D721Med (cell line): ENCODE measurements at places on chromosomes 12 and 14.

- DNase-seq, result no peak
Observed at GRCh38 chr14:77219591-77219990, 38.0 kb downstream of the TMEM63C start.

DNA sequence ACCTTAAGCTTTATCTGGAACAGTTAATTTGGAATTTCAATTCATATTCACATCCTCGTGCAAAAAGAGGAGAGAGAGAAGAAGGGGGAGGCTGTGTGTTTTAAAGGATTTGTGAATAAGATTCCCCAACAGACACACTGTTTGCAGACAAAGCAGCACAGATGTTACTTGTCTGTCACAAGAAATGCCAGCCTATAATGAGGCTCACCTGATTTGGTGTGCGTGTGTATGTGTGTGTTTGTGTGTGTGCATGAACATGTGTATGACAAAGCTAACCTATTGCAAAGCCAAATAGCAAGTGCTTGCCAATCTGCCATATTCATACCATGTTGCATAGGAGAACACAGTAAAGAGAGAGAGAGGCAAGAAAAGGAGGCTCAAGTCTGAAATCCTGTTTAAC is 361.6 kb upstream of the NOVA1 start:
- no peak for DNase-seq

DNA sequence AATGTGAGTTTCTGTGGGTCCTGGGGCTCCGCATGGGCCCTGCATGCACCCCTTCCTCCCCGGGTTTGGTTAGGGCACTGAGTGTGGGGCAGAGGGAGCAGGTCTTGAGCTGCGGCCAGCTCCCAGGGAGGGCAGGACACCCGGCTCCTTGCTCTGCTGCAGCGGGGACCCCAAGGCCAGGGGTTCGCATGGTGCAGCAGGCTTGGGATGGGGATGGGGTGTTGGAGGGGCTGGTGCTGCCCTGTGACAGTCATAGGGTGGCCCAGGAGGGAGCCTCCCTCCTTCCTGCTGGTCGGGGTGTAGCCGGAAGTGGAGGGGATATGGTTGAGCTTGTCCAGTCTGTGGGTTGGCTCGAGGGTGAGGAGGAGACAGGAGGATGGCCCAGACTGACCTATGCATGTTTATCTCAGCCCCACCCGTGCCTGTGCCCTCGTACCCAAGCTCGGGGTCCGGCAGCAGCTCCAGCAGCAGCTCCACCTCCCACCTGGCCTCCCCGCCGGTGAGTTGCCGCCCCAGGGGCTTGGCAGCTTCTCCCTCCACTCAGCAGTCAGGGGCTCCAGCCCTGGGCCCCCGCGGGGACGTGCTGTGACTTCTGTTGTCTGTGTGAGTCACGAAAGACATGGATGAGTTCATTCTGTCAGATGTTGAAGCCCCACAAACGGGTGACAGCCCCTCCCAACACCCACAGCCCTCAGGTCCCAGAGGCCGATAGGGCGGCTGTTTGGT is 16.0 kb downstream of the ULK1 start:
- no peak for DNase-seq

DNA sequence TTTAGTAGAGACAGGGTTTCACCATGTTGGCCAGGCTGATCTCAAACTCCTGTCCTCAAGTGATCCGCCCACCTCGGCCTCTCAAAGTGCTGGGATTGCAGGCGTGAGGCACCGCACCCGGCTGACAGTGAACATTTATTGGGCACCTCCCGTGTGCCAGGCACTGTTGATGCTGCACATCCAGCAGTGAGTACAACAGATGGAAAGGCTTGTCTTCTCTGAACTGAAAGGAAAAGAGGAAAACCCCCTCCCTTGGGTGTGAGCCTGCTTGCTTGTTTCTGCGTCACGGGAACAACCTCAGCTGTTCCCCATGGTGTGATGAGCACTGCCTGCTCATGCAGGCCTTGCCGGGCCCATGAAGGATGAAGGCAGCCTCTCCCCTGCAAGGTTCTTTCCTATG is 39.5 kb downstream of the DGLUCY start:
- no peak for DNase-seq

DNA sequence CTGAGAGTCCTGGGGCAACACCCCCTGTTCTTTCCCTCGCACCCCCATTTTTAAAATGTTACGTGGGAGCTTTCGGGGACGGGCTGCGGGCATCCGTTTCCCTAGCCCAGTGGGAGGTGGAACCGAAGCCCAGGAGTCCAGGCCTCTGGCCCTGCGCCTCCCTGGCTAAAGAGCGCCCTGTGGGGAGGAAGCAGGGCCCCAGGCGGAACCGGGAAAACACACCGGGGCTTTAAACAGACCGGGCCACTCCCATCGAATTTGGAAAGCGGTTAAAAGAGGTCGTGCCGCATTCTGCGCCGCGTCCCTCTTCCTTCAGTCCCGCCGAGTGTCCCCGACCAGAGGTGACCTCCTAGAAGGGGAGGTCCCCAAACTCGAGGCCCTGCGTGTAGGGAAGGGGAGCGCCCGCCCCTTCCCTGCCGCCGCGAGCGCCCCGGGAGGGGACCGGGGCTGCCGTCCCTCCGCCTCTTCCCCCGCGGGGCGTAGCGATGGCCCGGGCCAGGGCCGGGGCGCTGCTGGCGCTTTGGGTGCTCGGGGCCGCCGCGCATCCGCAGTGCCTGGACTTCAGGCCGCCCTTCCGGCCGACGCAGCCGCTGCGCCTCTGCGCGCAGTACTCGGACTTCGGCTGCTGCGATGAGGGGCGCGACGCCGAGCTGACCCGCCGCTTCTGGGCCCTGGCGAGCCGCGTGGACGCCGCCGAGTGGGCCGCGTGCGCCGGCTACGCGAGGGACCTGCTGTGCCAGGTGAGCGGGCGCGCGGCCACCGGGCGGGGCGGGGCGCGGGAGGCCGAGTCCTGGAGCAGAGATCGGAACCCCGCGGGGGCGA is at the start of gene HHIPL1:
TSS of gene HHIPL1 (plus strand) at position 407 of the 822 bp plus-strand sequence. CDS start at position 486, 79 bp downstream.
- no peak for DNase-seq

DNA sequence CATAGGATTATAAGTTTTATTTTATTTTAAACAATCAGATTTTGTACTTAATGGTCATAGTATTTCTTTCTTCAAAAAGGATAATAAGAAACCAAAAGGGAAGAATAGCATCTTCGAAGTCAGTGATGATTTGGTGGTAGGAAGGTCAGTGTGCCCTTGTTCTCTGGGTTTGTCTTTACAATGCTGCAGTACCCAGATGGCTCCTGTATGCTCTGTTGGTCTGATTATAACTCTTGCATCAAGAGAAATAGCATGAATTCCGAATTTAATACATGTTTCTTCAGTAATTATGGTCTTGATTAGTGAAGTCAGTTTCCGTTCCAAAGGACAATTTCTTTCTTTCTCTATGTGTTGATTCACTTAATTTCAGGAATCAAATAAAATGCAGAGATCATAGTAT is 180.2 kb downstream of the TMTC2 start:
- no peak for DNase-seq

DNA sequence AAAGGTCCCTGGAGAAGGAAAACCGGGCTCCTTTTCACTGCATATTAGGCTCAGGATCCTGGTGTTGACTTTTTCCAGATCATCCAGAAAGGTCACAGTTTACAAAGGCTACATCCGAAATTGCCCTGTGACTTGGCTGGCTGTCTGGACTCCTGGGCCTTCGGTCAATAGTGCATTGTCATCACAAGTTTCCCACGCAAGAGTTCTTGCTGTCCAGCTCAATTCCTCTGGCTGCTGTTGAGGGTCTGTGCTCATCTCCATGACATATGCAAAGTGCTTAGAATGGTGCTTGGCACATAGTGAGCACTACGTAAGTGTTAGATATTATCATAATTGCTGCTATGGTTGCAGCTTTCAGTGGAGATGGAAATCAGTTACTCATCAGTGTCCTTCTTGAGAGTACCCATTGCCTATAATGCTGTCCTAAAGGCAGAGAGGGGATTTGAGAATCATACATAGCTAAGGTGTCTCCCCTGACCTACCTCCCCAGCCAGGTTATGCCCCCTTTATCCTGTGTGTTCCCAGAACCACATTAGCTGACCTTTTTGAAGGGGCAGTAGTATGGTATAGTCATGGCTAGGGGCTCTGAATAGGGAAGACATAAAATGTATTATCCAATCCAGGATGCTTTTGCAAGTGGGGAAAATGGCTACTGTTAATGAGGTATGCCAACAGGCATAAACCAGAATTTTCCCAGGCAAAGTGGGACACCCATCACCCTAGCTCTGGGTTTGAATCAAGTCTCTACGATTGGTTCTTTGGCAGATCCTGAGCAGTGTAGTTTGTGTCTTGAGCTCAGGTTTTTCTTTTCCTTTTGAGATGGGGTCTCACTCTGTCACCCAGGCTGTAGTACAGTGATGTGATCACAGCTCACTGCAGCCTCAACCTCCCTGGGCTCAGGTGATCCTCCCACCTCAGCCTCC is 132.0 kb upstream of the CCND2 start:
- DNase-seq, result no peak

GRCh38 chr14:64410084-64410774 is 22.1 kb downstream of the MTHFD1 start:
- no peak for DNase-seq

DNA sequence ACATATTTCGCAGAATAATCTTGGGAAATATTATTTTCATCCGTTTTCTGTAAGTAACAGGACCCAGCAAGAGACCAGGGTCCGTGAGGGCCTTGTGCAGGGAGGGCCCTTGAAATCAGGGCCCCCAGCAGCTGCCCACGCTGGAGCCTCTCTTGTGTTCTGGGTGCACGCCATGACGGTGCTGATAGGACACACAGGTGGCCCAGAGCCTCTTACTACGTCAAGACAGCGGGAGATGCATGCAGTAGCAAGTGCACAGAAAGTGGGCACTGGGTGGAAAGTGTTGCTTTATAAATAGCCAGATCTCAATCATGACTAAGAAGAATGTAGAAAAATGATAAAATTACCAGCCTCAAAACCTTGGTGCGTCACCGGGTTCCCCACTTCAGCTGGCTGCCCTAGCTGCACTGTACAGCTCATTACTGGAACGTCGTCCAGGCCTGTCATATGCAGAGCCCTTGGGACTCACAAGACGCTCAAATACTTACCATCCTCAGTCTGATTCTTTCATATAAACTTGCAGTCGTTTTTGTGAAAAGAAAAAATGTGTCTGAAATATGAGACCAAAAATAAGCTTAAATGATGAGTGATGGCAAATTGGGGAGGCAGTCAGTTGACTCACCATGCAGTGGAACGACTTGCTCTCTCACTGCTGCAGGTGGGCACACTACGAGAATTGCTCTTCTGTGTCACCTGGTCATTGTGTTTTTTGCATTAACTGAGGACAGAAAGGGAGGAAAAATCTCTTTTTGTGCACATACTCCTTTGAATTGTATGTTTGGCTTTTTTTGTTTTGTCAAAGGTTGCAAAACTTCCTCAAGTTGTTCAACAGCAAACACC is 68.2 kb downstream of the DDX51 start:
- DNase-seq, result no peak

GRCh38 chr14:47596860-47597259 is 78.5 kb downstream of the MDGA2 start:
- no peak for DNase-seq

- no peak for DNase-seq
Observed at GRCh38 chr14:94833633-94834032, 63.7 kb upstream of the GSC start.

DNA sequence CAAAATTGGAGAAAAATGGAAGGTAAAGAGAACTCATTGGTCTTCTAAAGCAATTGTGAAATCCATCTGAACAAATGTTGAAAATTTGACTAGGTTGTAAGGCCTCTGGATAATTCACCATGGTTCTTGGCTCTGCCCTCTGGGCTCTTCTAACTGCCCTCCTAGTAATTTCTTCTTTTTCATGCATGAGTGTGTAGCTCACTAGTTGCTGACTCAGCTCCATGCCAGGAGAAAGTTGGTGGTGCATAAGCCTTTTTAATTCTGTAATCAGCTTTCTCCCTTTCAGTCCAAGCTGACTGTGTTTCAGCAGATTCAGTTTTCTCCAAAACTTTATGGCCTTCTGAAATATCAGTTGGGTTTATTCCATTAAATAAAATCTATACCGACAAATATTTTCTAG is 877.8 kb upstream of the ATXN7L3B start:
- DNase-seq, result no peak

DNA sequence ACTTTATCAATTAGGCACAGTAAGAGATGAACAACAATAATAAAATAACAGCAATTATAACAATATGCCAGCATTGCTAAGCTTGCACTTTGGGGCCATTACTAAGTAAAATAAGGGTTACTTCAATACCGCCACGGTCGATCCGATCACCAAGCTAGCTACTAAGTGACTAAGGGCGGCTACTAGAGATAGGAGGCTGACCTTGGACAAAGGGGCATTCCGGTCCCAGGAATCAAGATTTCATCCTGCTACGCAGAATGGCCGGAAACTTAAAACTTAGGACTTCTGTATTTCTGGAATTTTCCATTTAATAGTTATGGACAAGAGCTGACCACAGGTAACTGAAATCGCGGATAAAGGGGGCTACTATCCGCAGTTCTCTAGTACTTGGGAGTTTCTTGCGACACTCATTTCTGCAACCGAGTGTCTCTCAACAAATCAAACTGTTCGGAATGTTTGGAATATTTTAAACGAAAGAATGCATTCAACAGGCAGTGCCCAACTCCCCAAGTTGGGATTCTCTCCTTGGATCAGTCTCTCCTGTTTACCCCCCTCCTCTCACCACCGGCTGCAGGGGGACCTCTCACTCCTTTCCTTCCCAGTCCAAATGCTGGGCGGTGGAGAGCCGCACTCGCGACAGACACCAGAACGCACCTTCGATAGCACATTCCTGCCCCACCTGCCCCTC is 650 bp downstream of the HEBP1 start:
- no peak for DNase-seq

DNA sequence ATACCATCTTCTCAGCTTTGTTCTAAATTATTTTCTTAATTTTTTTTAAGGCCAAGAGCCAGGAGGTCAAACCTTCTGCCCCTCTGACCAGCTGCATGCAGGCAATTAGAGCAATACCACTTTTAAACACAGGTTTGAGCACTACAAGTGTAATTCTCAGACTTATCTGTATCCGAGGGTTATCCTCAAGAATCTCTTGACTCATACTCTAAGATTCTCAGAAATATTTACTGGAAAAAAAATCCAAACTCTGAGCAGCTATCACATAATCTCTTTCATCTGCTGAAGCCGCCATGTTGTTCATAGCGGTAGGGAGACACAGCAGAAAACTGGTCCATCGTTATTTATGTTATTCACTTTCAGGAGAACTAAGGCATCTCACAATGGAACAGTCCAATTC is 27.4 kb upstream of the PTHLH start:
- DNase-seq, result no peak

DNA sequence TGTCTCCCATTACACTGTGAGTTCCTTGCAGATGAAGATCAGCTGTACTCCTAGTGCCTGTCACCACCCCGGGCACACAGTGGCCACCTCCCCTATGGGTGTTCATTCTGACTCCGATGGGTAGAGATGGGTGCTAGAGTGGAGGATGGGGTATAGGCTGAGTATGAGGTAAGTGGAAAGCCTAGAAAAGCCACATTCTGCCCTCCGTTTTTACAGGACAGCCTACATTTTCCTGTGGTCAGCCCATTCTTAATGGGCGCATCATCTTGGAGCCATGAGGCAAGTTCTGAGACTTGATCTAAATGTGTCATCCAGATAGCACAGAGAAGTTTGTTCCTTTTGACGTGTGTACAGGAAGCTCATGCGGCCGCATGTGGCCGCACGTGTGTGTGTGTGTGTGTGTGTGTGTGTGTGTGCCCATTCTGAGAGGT is 166.7 kb upstream of the HIF1A start:
- no peak for DNase-seq
